Endodermal cell (in vitro differentiated cells): ENCODE measurements at places on chromosomes 1 and 21.

- DNase-seq = no peak
These were observed 93.9 kb downstream of the DDAH1 start for GRCh38 chr1:85371021-85371420.

- no peak for DNase-seq
These were observed 3.6 kb downstream of the ACTN2 start for GRCh38 chr1:236689713-236690569.

DNA sequence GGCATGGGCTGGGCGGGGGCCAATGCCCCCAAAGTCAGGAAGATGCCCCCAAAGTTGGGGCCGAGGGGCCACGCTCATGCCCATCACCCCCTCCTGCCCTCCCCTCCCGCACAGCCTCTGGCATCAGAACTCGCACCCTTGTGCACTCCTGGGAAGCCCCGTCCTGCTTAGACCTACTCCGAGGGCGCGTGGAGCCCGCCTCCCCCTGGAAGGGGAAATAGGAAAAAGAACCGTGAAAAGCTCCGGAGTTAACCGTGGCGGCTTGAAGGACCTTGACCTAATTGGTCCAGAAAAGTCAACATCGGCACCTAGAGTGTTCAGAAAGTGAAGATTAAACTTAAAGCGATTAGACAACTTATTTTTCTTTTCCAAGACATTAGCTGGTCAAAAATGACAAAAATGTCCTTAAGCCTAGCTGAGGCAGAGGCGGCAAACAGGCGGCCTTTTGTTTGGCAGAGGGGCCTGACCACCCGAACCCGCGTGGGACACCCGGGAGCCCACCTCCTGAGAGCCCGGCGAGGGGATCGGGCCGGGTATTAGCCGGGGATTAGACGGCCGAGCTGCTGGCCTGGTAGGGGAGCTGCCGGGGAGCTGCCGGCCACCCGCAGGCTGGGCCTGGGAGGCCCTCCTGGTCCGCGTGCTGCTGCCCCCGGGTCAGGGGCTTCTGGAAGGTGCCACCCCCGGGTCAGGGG is 65.5 kb downstream of the PRDM16 start:
- DNase-seq = no peak

DNA sequence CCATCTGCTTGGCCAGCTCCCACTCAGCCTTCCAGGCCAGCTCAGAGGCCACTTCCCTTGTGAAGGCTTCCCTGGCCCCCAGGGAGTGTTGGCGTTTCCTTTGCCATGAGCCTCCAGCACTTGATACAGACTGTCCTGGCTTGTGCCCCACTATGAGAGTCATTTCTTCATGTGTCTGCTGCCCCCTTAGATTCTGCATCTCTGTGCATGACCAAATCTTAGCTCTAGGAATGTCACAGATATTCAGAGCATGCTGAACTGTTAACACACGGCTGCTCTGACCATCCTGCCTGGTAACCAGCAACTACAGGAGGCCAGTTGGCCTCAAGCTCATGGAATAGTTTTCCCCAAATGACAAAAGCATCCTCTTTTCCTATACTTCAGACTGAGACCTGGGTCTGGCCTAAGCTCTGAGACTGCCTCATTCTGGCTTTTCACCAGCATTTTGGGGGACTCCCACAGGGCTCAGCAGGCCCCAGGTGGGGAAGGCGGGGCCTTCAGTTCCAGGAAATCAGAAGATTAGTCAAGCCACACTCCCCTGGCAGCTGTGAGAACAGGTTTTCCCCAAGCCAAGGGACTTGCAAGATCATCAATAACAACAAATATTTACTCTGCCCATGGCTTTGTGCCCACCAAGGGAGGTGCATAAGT is 182.6 kb upstream of the EDN2 start:
- peak; percentile 76 for DNase-seq

GRCh38 chr21:43926196-43926595 is 61.2 kb downstream of the AGPAT3 start:
- no peak for DNase-seq

DNA sequence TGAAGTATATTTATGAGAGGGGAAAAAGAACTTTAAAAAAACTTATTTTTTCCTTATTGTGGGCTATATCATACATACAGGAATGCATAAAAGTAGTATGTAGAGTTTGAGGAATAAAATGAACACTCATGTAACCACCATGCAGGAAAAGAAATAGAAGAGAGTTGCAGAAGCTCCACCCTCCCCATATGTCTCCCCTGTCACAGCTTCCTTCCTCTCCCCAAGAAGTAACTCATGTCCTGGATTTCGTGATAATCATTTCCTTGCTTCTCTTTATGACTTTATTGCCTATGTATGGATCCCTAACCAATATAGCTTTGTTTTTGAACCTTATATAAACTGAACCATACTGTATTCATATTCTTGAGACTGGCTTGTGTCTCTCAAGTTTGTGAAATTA is 126.4 kb downstream of the ZZZ3 start:
- no peak for DNase-seq

DNA sequence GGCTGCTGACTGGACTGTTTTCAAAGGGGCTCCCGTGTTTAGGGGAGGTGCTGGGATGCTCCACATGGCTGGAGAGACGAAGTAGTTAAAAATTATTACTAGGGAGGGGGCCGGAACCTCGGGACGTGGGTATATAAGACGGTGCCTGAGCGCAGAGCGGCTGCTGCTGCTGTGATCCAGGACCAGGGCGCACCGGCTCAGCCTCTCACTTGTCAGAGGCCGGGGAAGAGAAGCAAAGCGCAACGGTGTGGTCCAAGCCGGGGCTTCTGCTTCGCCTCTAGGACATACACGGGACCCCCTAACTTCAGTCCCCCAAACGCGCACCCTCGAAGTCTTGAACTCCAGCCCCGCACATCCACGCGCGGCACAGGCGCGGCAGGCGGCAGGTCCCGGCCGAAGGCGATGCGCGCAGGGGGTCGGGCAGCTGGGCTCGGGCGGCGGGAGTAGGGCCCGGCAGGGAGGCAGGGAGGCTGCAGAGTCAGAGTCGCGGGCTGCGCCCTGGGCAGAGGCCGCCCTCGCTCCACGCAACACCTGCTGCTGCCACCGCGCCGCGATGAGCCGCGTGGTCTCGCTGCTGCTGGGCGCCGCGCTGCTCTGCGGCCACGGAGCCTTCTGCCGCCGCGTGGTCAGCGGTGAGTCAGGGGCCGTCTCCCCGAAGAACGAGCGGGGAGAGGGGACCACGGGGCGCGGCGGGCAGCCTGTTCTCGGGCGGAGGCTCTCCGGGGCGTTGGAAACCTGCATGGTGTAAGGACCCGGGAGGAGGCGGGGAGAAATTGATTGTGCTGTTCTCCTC is at the start of gene CHODL:
Gene CHODL, plus strand, starts transcription at position 163 of the 793 bp plus-strand sequence. Its CDS starts 391 bp downstream, at position 554.
- peak; percentile 69 for DNase-seq

DNA sequence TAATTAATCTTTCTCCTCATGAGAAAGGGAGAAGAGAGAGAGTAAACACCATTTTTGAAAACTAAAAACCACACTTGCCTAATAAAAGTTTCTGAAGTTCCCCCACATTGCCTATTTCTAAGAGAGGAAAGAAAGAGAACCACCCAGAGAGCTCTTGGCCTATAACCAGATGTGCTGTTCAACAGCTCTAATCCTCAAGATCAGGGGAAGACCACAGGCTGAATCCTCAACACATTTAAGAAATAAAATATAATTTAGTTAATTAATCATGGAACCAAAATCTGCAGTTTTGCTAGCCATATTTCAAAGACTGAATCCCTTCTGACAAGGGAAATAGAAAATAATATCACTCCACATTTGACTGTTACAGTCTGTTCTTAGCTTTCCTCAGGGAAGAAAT is 11.9 kb downstream of the PRRX1 start:
- no peak for DNase-seq

DNA sequence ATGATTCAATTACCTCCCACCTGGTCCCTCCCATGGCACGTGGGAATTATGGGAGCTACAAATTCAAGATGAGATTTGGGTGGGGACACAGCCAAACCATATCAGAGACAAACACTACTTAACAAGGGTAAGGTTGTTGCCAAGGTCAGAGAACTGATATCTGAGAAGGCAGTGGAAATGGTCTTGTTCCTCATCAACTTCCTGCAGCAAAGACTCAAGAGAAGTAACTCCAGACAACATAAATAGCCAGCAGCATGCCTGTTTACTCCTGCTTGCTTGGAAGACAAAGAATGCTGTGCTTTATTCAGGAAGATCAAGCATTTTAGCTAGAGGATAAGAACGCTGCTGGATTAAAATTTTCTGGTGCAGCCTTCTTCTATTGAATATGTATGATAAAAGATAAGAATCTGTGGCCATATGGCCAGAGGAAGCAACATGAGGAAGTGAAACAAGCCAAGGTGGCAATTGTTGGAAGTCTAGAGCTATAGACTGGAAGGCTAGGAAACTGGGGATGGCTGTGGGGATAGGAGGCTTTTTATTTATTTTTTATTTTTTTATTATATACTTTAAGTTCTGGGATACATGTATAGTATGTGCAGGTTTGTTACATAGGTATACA is 36.4 kb downstream of the DDAH1 start:
- DNase-seq = no peak

DNA sequence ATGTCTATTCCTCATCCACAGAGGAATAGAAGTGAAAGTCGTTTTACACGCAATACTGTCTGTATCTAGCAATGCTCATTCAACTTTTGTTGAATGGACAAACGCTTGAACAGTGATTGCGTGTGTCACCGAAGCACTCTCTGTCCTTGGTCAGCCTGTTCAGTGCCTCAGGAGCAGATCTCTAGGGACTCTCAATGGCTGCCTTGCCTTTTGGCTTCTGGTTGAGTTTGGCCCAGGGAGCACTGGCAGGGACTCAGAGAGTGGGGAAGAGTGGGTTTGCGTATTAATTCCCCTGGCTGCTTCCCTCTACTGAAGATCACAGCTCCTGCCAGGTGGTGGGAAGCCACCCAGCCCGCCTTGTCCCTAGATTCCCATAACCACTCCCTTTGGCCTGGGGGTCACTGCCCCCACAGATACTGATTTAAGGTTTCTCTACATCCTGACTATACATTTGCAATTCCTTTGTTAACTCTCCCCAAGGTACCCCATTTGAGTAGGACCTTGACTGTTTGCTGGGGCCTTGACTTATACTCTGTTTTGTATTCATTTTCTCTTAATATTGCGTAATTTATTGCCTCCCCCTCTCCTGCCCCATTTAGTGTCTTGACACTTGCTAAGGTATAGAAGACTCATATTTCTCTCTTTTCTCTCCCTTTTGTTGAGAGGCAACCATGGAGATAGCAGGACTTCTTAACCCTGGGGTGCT is 61.7 kb upstream of the USP24 start:
- no peak for DNase-seq

GRCh38 chr1:228920831-228921230 is 185.6 kb downstream of the RHOU start:
- DNase-seq = no peak

- no peak for DNase-seq
These were observed 123.3 kb upstream of the GRIK3 start for GRCh38 chr1:37157634-37158033.

DNA sequence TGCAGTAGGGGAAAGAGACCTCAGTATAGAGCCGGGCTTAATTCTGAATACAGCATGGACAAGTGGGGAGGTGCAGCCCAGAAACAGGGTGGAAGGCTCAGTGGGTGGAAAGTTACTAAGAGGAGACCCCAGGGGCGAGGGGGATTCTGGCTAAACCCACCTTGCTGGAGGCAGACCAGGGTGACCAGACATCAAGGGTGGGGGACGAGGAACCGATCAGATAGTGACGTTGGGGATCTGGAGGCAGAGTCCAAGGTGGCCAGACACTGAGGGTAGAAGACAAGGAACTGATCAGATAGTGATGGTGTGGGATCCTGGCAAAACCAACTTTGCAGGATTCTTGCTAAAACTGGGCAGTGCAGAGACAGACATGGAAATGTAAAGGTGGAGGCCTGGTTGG is 36.8 kb downstream of the B3GALT5 start:
- no peak for DNase-seq

DNA sequence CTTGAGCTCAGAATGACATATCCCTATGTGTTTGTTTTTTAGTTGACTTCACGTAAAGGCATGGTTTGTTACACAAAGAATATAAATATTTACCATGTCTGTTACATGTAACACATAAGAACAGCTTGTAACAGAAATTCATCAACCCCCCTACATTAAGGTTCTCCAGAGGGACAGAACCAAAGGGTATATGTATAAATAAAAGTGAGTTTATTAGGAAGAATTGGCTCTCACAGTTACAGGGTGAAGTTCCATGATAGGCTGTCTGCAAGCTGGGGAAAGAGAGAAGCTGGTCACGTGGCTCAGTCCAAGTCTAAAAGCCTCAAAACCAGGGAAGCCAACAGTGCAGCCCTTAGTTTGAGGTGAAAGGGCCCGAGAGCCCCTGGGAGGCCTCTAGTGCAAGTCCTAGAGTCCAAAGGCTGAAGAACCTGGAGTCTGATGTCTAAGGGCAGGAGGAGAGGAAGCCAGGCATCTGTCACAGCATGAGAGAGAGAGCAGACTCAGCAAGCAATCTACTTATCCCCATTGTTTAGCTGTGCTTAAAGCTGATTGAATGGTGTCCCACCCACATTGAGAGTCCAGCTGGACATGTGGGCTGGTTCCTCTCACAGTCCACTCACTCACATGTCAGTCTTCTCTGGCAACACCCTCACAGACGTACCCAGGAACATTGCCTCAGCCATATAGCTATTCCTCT is 15.8 kb downstream of the THRAP3 start:
- DNase-seq = no peak

DNA sequence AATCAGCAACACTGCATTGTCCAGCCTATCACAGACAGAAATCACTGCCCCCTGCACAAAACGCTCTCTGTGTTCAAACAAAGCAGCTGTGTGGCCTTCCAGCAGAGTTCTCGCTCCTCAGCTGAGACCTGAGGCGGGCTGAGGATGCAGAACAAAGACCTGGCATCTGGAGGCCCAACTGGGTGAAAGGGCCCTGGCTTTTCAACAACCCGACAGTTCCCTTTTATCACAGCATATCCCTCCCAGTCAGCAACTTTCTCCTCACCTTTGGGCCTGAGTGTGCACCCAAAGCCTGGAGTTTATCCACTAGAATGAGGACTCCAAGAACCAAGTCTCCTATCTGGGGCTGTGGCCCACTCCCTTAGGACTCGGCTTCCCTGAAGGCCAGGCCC is 42.6 kb upstream of the A3GALT2 start:
- DNase-seq = no peak

- DNase-seq = no peak
These were observed 919 bp upstream of the CELSR2 start for GRCh38 chr1:109248444-109248796.

DNA sequence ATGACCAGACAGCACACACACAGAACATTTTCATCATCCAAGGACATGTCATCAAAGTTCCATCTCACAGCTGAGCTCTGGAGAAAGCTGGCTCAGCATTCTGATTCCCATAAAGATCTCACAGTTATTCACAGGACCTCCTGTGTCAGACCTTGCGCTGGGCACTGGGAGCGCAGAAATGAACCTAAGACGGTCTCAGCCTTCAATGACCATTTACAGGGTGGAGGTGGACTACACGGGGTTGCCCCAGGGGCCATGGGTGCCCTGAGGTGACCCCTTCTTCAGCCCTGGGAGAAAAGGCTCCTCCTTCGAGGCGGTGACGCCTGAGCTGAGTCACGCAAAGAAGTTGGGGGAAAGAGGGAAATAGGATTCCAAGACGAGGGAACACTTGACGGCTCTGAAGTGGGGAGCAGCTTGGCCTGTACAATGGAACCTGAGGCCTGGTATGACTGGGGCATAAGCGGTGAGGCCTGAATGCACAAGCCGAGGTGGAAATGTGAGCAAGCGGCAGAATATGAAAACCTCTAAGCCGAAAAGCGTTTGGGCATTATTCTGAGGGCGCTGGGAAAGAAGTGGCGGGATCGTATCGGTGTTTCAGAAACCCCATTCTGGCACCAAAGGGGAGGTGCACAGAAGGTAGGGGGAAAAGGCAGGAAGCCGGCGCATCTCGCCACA is 797 bp downstream of the CC2D1B start:
- peak; percentile 77 for DNase-seq
